ENCODE measurements at places on chromosomes 3 and 15.

DNA sequence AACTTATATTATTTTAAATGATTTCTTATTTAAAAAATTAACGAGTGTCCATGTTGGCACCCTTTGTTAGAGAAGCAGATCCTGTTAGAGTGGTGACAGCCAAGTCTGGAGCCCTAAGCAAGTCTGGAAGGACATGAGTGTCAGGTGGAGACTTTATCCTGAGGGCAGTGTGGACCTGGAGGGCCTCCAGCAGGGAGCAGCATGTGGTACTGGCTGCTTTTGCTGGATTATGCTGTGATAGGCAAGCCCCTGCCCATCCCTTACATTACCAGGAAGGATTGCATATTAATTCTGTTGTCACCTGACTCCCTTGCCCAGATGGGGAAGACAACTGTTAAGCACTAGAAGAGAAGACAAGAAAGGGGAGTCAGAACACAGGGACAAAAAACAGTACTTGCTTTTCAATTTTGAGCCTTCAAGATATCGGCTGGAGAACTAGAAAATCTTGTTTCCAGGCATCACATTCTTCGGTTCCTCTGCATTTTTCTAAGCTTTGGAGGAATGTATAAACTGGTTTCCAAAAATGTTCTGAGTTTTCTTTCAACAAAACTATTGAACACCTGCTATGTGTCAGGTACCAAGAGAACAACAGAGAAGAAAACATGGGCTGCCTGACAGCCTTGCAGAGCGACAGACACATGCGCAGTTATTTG is 22.7 kb downstream of the ZNF860 start:
- no peak for DNase-seq

GRCh38 chr3:55742832-55743136 is 255.7 kb upstream of the WNT5A start:
- DNase-seq: no peak

GRCh38 chr15:48632651-48633050 is 12.9 kb downstream of the FBN1 start:
- DNase-seq: peak; percentile 81

DNA sequence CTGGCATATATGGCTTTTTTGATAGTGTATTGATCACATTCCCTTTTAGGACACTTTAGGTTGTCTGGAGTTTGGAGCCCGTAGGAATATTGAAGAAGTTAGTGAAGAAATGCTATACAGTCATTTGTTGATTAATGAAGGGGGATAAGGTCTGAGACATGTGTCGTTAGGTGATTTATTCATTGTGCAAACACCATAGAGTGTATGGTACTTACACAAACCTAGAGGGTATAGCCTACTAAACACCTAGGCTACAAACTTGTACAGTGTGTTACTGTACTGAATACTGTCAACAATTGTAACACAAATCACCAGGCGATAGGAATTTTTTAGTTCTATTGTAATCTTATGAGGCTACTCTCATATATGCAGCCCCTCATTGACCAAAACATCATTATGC is 3.3 kb downstream of the TPM1 start:
- no peak for DNase-seq

DNA sequence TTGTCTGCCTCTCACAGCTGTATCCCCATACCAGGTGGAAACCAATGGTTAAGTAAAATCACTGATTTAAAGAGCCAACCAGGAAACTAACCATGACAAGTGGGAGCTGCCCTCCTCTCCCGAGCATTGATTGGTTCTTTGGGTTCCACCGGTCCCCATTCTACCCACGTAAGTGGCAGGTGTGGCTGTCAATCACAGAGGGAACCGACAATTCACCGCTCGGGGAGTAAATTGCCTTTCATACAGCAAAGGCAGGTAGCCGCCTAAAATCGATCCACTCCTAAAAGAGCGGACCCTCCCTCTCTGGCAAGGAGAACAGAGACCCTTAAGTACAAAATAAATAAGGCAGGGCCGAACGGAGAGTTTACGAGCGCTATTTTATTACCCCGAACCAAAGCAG is 1.2 kb downstream of the ERC2 start:
- DNase-seq: peak; percentile 46

GRCh38 chr3:144553301-144553700 is 581.7 kb downstream of the DIPK2A start:
- no peak for DNase-seq

GRCh38 chr3:130411320-130411719 is 65.8 kb downstream of the COL6A5 start:
- DNase-seq: peak; percentile 29

- peak; percentile 30 for DNase-seq
These were observed 113.6 kb upstream of the ROBO1 start for GRCh38 chr3:79881431-79881830.

DNA sequence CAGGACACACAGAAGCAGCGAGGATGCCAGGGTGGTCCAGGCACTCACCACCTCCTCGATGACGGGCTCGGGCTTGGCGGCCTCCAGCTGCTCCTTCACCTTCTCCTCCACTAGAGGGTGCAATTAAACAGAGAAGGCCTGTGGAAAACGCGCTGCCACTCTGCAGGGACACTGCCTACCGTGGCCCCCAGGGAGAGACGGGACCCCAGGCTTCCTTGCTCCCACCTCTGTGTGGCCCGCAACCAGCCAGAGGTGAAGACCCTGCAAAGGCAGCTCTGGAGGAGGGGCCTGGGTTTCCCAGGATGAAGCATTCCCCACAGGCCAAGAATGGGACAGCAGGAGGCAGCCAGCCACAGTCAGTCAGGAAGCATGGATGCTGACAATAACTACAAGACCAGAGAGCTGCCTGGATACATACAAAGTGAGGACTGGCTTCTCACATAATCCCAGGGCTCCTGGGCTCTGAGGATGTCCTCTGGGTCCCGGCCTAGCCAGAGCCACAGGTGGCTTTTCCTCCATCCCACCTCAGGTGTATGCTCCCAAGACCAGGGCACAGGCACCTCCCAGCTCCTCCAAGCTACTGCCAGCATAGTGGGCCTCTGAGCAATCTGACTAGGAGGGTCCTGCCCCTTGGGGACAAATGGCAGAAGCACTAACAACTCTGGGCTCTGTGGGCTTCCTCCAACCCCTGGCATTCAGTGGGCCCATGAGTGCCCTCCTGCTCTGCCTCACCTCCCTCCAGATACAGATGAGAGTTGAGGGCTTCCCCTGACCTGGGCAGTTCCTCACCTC is 46.2 kb downstream of the PTH1R start:
- peak; percentile 39 for DNase-seq

DNA sequence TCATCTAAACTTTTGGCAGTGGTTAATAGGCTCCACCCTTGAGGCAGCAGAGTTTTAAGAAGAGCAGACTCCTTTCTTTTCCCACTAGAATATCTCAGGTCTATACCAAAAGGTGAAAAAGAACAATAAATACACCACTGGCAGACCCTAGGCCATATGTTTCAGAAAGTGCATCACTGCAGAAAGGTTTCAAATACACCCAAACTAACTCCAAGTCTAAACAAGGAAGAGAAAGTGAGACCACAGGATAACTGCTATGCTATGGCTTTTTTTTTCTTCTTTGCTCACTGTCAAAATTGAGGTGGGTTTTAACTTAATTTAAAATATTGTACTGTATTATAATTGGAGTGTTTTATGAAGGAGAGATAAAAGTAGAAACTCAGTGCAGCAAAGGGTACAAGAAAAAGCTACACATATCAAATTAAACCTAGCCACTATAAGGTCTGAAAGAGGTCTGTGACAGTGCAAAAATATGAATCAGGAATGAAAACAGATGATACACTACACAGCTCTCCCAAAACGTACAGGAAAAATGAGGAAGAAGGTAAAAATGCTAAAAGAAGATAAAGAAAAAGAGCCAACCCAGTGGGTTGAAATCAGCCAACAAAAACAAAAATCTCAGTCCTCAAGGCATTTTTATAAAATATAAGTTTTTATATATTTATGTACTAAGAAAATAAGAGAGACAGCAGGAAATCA is 8.4 kb downstream of the SNX4 start:
- DNase-seq: no peak

GRCh38 chr3:51622413-51622812 is 48.6 kb upstream of the TEX264 start:
- peak; percentile 4 for DNase-seq

DNA sequence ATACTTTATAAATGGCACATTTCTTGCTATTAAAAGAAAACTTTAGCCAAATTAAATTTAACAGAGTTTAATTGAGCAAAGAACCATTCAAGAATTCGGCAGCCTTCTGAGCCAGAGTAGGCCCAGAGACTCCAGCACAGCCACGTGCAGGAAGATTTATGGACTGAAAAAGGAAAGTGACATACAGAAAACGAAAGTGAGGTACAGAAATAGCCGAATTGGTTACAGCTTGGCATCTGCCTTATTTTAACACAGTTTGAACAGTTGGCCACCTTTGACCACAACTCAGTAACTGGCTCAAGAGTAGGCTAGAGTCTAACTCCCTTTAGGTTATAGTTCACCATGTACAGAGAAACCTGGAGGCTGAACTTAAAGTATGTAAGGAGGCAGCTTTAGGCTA is 17.6 kb downstream of the CFAP44 start:
- DNase-seq: no peak

GRCh38 chr3:128874481-128875180 is 4.8 kb upstream of the ACAD9 start:
- no peak for DNase-seq

GRCh38 chr3:138459619-138460535 is 25.5 kb downstream of the ESYT3 start:
- DNase-seq: no peak

GRCh38 chr15:93088200-93088980 is 621 bp downstream of the RGMA start:
- DNase-seq: peak; percentile 27

- no peak for DNase-seq
These were observed 32.4 kb downstream of the CCDC12 start for GRCh38 chr3:46944191-46944590.

DNA sequence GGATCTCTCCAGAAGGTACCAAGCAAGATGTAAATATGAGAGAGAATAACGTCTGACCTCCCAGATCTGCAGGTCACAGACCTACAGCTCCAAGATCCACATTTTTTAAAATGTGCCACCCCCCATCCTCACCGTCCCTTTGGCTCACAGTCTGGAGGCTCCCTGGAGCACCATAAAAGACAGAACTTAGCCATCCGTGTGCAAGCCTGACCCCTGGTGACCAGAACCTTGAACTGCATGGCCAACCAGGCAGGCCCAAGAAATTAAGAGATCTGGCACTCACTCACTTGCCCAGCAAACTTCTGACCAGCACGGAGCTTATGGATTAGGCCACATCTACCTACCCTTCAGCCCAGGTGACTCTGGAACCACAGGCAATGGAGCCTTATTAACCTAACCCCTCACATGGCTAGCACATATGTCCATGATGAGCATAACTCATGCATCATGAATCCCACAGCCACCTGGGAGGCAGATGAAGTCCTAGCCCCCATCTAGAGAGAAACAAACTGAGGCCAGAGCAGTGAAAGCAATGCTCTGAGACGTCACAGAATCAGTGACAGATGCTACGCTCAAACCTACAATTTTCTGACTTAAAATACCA is 275.3 kb downstream of the UACA start:
- peak; percentile 72 for DNase-seq

DNA sequence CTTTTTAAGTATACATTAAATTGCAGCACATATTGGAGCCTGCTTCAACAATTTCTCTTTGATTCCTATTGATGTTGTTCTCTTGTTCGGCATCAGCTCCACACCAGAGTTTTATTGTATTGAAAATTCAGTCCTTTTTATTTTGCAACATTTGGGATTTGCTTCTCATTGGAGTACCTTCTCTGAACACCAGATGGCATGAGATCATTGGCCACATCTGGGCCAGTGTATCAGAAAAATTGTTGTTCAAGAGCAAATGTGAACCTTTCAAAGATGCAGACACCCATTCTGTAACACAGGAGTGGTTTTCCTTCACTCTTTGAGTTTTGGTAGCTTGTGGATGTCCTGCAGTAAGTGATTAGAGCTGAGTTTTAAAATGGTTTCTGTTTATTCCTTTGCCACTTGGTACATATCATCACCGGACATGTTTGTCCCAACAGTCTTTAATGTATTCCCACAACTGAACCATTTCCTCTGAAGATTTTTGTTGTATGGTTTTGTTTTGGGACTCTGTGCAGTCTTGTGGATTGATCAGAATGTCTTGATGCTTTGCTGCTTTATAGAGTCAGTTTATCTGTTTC is 96.1 kb downstream of the MCTP2 start:
- DNase-seq: peak; percentile 40

DNA sequence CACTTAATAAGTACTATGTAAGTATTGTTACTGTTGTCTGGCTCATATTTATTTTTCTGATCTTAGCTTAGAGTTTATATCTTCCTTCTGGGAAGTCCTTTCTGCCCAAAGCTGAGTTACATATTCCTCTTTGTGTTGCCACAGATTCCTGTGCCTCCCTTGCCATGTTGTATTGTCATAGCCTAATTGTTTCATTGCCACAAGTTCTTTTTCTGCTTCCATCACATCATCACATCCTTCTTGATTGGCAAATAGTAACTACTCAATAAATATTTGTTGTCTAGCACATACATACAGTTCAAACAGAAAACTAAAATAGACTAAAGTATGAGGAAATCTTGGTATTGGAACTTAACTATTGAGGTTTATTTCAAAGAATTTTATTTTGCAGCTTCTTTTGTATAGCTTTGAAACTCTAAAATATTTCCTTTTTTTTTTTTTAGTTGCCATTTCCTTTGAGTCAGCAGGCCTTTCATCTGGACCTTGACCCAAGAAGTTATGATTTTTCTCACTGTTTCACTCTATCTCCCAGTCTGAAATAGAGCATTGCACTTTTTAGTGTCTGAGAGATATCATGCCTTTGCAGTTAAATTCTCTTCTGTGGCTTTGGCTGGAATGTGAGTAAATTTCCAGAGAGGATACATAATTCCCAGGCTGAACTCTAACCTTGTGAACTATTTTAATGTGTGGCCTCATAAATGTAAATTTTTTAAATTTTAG is 98.2 kb downstream of the ZNF609 start:
- DNase-seq: peak; percentile 43

GRCh38 chr15:57505056-57505715 is 86.5 kb upstream of the MYZAP start:
- peak; percentile 63 for DNase-seq

GRCh38 chr3:151845306-151845905 is 28.0 kb upstream of the SUCNR1 start:
- DNase-seq: no peak

DNA sequence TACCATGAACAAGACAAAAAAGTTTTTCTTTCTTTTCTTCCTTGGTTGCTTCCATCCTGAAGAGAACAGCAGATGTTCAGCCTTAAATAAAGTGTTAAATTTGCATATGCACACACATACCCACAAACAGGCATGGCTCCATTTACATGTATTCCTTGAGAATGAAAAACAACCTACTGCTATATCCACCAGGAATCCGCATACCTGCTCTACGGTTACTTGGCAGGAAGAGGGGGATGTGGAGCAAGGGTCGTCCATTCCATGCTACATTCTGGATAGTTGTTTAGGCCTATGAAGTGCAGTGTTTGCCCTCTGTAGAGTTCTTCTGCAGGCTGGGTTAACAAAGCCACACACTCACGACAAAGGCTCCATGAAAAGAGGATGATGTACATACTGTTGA is 322.8 kb downstream of the KCNH8 start:
- DNase-seq: no peak

DNA sequence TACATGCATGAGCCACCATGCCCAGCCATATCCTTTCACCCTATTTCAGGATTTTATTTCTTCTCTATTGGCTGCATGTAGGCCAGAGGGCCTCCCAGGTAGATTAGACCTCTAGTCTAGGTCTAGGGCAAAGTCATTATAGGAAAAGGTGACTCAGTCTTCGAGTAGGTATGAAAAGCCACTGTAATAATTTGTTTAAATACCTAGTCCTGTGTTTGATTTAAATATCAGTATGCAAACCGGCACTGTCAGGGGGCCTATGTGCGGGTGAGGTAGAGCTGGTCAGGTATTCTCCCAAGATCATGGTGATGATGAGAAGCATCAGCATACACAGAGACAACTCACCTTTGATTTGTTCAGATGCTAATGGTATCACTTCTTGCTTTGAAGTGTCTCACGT is 101.4 kb upstream of the UMPS start:
- no peak for DNase-seq

Data from fibroblast of skin of scalp (primary cell).